Stimulated activated CD4-positive, alpha-beta T cell treated with anti-CD3 and anti-CD28 coated beads, Interleukin-1b, Interleukin-23, amount 100 ng/mL, for 48 hours (primary cell): ENCODE measurements at places on chromosomes 2 and 18.

GRCh38 chr18:59159265-59159664, 19.6 kb downstream of the SEC11C start:
- DNase-seq: no peak

DNA sequence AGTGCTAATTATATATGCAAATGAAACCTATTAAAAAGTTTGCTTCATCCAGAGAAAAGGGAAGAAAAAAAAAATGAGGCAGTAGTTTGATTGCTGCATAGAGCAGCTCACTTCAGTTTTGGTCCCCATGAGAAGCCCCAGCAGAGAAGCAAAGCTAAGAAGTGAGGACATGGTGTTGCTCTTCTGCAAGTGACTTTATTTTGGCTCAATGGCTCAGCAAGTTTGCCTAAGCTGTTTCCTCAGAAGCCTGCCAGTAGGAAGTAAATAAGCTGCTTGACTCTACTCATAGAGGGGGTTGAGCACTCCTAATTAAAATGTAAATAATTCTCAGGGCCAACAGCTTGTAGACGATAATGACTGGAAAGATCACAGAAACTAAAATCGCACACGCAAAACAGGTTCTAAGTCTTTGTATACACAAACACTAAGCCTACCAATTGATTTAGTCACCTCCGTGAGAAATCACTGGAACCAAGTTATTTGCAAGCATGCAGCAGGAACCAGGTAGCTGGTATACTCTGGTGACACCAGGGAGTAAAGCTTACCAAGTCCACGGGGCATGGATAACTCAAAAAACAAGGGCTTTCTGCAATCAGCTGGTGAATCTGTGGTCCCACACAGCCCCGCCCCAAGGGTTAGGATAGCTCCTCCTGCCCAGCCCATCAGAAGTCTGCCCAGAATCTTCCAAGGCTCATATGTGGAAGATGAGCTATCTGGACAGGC, 39.7 kb upstream of the NABP1 start:
- peak; percentile 12 for DNase-seq

- no peak for DNase-seq
These were observed 155.4 kb upstream of the ACAA2 start for GRCh38 chr18:49968644-49969309.

DNA sequence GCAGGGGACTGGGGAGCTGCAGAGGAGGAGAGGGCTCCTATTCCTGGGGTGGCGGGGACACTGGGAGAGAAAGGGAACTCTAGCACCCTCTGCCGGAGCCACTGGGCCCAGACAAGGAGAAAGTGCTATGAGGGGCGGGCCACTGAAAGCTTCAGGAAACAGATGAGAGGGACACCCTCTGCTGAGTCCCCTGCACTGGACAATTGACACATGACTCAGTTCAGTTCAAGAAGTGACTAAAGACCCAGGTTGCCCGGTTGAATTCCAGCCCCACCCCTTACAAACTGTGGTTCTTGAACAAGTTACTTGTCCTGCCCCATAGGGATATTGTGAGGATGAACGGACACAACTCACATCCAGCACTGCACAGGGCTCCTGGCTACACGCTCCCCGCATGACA, 5.0 kb downstream of the RUFY4 start:
- peak; percentile 14 for DNase-seq

- DNase-seq: no peak
These were observed 230.2 kb upstream of the ZC3H15 start for GRCh38 chr2:186255823-186256222.

DNA sequence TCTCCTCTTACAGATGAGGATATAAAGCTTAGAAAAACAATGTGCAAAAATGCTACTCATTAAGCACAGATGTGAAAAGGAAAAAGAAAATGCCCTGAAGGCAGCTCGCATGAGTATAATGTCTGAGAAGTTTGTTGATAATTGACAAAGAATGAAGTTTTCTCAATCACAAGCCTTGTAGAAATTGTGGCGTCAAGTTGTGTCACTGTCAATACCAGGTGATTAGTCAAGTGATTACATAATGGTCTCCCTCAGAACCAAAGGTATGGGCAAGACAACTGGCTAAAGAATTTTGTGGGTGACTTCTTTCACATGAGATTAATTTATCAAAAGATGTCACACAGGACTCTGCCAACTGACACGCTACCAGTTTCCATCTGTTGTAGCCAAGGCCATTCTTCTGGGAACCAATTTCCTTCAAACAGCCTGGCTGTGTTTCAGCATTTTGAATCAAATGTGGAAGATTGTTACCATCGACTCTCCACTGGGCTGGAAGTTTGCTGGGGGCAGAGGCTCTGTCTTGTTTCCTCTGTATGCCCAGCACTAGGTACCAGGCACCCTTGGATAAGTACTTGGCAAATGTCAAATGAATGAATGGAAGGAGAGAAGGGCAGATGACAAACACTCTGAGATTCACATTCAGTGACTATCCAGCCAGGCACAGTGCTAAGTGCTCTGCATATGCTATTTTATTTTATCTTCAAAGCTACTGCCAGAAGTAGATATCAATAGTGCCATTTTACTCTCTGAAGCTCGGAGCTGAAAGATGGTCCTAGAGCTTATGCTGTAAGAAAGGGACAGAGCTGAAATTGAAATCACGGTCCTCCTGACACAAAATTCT, 5.9 kb upstream of the FN1 start:
- DNase-seq: no peak

DNA sequence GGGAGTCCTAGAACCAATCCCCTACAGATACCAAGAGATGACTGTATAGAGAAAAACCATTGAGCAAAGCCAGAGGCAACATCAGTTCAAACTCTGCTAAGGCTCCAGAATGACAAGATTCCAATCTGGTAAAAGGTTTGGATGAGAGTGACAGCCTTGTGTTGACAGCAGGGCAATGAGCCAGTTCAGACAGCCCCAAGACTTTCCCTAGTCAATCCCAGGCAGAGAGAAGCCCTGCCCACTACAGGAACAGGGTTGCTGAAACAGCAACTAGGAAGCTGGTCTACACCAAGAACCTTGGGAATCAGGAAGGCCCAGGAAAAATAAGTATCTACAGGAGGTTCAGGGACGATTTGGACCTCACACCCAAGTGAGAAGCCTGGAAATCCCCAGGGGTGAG, 3.3 kb downstream of the PSTPIP2 start:
- DNase-seq: no peak

DNA sequence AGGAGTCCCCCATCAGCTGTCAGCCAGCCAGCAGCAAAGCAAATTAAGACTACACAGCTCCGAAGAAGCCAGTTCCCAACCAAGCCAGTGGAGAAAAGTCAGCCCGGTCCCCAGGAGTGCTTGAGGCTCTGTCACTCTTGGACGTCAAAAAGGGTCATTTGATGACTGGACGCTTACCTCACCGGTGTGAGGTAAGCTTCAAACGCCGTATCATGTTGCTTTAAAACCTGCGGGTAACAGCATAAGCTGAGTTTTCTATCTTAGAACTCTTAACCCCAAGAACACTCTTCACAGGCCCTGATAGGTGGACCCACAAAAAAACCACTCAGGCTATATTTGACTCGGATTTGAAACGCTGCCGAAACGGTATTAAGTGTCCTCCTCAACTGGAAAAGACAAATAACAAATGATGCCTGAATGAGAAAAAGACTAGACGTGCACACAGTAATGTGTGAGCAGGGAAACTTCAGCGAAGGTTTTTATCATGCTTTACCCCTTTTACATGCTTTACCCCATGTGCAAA, 682 bp upstream of the LNPK start:
- DNase-seq: peak; percentile 2

DNA sequence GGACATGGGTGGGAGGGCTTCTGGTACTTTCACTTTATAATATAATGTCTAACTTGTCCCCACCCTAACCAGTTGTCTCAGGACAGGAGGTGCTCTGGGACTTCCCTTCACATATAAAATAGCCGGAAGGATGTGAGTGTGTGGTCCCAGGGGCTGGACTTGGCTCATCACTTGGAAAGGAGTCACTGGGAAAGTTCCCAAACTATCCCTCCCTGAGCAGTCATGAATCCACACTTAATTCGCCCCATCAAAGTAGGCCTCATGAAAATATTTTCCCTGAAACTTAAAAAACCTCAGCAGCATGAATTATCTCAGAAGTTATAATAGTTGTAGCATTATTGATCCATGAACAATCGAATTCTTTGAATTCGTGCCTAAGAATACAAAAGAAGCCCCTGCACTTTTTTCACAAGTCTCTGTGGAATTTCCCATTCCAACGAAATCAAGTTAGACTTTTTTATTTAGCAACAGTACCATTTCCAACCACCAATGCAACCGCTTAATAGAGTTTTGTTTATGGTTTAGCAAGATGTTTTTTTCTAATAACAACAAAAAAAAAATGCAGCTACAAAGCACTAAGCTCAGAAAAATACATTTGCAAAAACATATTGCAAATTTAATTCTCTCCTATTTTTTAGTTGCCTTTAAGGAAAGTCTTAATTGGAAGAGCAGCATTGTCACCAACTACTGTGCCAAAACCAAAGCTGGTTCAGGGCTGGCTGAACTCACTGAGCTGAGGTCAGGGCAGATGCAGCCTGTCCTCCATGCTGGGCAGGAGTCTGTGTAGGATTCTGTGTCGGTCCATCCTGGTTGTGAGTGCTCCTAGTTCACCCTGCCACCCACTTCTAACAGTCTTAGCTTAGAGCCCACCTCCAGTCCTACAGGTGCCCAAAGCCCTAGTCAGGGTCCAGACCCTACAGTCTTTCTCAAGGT, 68.8 kb upstream of the SPTBN1 start:
- no peak for DNase-seq

- DNase-seq: no peak
These were observed 142.4 kb downstream of the THADA start for GRCh38 chr2:43453179-43454170.

DNA sequence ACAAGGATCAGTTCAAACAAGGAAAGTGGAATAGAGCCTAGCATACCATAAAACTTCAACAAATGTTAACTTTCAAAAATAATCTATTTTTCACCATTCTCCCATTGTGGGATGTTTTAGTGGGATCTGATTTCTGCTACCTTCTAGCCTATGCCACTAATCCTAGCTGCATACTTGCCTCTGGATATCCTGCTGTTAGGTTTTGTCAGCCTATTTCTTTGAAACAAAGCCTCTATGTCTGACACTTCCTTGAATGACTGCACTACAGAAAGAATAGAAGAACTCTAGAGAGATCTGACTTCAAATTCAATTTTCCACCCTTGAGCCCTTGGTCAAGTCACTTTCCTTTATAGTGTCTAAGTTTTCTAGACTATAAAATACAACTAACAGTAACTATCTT, 291.5 kb downstream of the PTH2R start:
- DNase-seq: no peak

- no peak for DNase-seq
These were observed 48.1 kb upstream of the VPS54 start for GRCh38 chr2:64067326-64067725.

GRCh38 chr2:39176997-39177396, 56.1 kb upstream of the SOS1 start:
- no peak for DNase-seq

- no peak for DNase-seq
These were observed 166.5 kb downstream of the CERS6 start for GRCh38 chr2:168622559-168622958.

GRCh38 chr2:123566291-123566946, 458.7 kb upstream of the CNTNAP5 start:
- DNase-seq: no peak

GRCh38 chr18:51417643-51418483, 220.4 kb upstream of the MEX3C start:
- no peak for DNase-seq

DNA sequence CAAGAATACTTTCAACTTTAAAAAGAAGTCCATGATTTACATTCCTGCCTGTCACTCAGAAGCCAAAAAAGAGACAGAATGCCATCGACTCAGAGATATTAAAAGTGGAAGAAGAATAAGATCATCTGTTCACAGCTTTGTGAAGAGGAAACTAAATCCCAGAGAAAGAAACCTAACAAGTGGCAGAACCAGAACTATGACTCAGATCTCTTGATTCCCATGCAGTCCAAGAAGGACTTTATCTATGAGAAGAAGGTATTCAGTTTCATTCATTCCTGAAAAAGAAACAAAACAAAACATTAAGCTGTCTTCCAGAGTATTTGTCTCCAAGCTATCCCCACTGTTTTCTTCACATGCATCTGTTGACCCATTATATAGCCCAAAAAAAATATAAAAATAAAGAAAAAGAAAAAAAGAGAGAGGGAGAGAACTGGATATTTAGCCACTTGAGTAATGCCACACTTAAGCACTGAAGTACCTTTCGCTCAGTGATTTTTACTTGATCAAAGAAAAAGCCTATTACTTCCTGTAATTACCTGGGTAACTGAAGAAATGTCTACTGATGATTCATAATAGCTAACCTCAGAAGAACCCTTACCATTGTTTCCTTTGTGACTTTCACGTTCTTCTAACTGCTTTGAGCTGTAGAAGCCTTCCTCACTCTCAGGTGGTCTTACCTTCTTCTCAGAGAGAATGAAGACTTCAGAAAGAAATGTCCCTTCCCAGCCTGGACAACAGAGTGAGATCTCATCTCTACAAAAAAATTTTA, 17.7 kb upstream of the AKAIN1 start:
- DNase-seq: no peak

DNA sequence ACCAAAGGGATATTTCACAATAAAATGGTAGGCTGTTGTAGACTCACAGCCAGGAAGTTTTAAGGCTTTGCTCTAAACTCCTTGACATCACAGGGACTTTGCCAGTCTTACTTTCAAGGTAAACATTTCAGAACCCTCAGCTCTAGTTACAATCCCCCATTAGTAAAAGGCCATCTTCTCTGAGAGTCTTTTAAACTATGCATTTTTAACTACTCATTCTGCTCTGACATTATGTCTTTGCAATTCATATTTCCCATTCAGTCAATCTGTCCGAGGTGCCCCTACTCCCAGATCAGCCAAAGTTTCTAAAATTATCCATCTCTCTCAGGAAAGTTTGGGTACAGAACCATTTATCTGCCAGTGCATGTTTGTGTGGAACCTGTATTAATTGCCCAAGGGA, 1094.1 kb downstream of the TDRD15 start:
- no peak for DNase-seq

- DNase-seq: no peak
These were observed 2.0 kb downstream of the YPEL5 start for GRCh38 chr2:30148850-30149249.

GRCh38 chr18:23626451-23627279, 36.0 kb downstream of the ANKRD29 start:
- no peak for DNase-seq

GRCh38 chr2:150976604-150977003, 285.1 kb downstream of the RBM43 start:
- no peak for DNase-seq

DNA sequence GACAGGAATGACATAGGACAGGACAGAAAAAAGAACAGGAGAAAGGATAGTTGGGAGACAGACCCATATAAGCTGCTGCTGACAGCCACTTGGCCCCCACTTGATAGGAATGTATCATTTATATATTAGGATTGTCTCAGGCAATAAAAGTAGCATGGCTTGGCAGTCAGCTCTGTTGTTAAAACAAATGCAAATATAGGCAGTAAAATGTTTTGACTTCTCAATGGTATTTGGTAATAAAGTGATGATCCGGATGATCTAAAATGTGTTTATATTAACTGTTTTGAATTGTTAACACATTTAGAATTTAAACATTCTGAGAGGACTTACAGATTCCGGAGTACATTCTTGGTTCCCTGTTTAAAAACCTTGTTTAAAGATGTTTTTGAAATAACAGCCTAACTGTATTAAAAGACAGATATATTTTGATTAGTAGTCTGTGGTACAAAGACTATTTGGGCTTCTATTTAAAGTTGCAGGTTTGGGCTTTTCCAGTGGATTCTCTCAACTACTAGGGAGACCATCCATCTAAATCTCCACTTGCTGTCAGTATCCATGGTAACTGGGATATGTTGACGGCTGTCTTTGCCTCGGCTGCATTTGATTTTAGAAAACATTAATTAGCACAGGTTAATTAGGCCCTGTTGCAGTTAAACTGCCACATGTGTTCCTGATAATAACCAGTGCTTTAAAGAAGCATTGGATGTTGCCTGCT, 147.6 kb downstream of the ESCO1 start:
- DNase-seq: no peak
